Renal cortical epithelial cell (primary cell): ENCODE measurements at places on chromosomes 12 and 14. TPM values are rescaled to one million over a fixed set of nuclear protein-coding genes. Genes with fewer than 3 reads are reported as not detected.

GRCh38 chr14:95320078-95320895 lies 579 bp upstream of the CLMN start:
- DNase-seq: no peak

DNA sequence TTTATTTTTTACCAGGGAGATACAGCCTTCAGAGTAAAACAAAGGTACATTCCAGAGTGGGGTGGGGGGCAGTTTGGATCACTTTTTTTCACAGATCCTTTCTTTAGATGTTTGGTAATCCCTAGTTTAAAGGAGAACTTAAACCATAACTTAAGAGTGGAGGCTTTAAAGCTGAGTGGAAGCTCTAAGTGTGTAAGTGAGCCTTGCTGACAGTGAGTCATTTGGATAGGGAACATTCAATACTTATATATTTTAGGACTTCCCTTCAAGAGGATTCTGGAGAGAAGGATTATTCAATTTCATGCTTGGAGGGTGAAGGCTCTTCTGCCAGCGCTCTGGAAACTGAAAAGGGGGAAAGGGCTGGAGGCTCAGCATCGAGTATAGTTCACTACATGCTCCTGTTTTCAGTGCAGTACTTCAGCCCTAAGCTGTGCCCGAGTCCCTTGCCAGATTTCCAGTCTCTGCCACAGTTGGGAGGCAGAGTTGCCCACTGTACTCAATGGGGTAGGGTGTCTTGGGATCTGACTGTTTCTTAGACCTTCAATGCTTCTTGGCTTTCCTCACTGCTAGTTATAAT lies 8.4 kb downstream of the PRKAG1 start:
- DNase-seq: no peak

KRT78 gene
- total RNA-seq: not detected in 2 replicates

- DNase-seq: no peak
These were observed 230.9 kb upstream of the NOVA1 start for GRCh38 chr14:26828741-26829140.

DNA sequence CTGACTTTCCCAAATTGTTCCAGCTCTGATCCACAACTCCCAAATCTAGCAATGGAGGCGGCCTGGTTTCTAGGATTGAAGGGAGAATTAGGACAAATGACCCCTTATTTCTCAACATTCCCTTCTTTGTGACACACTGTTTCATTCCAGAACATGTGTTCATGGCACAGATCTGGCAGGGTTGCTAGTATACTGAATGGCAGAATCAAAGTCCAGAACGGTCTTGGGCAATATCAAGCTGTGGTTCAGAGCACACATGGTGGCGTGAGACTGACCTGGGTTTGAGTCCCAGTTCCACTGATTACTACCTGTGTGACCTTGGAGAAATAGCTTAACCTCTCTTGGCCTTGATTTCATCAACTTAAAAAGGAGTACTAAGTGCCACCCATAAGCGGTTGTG lies 152.5 kb downstream of the SAMD4A start:
- no peak for DNase-seq

- DNase-seq: peak; percentile 73
These were observed 8.5 kb downstream of the RACGAP1 start for GRCh38 chr12:50016501-50017475.

GRCh38 chr14:91257328-91258010 lies 13.0 kb upstream of the GPR68 start:
- no peak for DNase-seq

IFNG-AS1 gene
- total RNA-seq: not detected in 2 replicates

GRCh38 chr12:29794862-29795261 lies 11.1 kb upstream of the TMTC1 start:
- no peak for DNase-seq

ADIPOR2 gene
- total RNA-seq: 32.1 and 47.1 TPM in 2 replicates

DNA sequence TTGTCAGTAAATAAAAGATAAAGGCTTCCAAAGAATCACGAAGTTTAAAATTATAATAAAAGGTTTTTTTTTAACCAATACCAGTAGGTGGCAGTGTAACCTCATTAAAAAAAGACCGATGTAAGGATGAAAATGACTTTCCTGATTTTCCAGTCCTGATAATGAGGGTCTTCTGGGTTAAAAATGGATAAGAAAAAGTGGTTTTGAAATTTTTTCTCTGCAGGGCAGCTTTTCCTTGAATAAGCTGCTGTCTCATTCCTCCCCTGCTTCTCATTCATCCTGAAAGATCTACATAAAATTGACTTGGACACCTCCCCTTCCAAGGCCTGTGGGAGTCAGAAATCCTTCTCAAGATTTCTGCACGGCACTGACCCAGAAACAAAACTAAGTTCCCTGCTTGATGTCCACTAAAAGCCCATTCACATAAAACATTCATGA lies 58.9 kb upstream of the FBXO33 start:
- DNase-seq: peak; percentile 42

- DNase-seq: no peak
These were observed 233.3 kb upstream of the FOXN3 start for GRCh38 chr14:89650077-89650978.

TSPAN19 gene
- total RNA-seq: 0.15 TPM in 1 of 2 replicates, not detected in the other

- DNase-seq: no peak
These were observed 463.8 kb downstream of the PRKD1 start for GRCh38 chr14:29463727-29464395.

DNA sequence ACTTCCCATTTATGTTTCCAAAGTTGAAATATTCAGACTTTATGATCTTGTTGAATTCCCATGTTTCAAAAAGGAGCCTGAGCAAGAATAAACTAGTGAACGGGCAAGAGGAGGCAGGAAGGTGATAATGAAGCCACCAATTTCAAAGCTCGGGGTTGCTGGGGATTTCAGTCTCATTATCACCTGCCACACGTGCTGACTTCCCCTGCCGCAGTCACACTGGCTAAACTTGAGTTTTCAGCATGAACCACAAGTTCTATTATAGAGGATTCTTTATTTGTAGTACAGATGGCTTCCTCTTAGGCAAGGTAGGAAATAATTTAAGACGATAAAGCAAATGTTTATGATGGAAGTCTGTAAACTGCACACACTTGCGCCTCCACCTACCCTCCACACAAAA lies 18.1 kb upstream of the DIABLO start:
- no peak for DNase-seq

DNA sequence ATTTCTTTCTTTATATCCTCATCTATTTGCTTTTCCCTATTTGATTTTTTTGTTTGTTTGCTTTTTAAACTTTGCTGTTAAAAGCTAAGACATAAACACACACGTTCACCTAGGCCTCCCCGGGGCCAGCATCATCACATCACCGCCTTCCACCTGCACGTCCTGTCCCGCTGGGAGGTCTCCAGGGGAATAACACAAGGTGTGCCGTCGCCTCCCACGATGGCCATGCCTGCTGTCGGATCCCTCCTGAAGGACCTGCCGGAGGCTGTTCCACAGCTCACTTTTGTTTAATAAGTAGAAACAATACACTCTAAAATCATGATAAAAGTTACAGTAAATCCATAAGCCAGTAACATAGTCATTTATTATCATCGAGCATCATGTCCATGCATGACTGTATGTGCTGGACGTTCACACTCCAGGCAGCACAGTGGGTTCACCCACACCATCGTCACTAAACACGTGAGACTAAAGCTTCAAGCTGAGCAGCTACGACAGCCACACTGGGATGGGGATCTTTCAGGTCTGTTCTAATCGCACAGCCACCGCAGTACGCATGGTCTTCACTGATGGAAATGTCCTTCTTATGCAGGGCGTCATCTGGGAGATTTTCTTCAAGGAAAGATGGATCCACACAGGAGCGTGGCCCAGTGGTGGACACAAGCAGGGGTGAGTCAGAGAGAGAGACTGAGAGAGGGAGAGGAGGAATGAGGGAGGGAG lies 3.6 kb downstream of the RIMBP2 start:
- DNase-seq: no peak

KERA gene
- not detected in 2 replicates for total RNA-seq

DNA sequence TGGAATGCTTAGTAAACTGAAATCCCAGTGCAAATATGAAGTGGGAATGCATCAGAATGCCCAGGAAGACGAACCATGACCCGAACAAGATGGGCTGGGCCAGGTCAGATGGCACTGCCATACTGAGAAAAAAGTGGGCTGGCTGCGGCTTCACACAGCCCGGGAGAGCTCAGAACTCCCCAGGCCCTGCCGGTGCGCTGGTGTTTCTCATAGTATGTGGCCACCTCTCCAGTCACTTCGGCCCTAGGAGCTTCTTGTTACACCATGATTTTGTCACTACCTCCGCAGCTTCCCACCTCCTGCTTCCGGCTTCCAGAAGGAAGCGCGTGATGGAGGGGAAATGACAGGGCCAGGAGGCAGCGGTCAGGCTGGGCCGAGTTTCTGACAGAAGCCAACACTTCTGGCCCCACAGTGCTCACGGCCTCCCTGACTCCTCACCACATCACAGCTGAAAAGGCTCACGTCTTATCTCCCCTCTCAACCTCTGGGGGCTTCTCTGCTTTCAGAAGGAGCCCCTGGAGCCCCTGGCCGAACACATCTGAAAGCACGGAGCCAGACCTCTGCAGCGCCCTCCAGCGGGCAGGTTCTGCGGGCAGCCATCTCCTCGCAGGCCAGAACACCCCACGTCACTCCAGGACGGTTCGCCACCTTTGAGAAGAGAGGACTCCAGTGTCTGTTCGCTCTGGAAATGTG lies 30.7 kb downstream of the DAD1 start:
- no peak for DNase-seq

DNA sequence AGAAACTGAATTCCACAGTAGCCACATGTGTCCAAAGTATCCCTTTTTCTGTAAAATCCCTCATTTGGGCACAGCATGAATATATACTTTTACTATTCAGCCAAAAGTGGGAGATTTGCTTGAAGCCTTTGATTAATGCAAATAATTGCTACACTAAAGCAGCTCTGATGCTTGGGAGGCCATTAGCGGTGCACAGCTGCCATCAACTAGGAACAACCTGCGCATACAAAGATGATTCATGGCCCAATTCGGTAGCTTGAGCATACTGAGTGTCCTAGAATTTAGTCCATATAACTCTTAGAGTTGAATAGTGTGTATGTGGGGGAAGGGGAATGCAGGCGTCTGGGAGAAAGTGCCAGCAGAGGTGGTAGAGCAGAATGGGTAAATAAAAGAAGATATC lies 277.0 kb upstream of the RMST start:
- no peak for DNase-seq

GRCh38 chr12:32344047-32344446 lies 55.3 kb upstream of the FGD4 start:
- DNase-seq: no peak

MORN3 gene
- under 0.01 and 3.1 TPM in 2 replicates for total RNA-seq

DNA sequence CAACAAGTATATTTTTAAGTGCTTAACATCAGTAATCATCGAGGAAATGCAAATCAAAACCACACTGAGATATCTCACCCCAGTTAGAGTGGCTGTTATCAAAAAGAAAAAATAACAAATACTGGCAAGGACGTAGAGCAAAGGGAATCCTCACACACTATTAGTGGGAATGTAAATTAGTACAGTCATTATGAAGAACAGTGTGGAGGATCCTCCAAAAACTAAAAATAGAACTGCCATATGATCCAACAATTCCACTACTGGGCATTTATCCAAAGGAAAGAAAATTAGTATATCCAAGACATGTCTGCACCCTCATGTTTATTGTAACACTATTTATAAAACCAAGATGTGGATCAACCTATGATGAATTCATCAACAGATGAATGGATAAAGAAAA lies 149.0 kb upstream of the PWP1 start:
- no peak for DNase-seq

- peak; percentile 11 for DNase-seq
These were observed 4.5 kb downstream of the DDHD1 start for GRCh38 chr14:53148671-53149070.

CACNA1C gene
- total RNA-seq: 0.05 TPM in 1 of 2 replicates, not detected in the other

GRCh38 chr12:9319044-9319841 lies 111.0 kb upstream of the PZP start:
- peak; percentile 2 for DNase-seq

GRCh38 chr14:99792551-99793212 lies 531 bp upstream of the EML1 start:
- DNase-seq: no peak

DNA sequence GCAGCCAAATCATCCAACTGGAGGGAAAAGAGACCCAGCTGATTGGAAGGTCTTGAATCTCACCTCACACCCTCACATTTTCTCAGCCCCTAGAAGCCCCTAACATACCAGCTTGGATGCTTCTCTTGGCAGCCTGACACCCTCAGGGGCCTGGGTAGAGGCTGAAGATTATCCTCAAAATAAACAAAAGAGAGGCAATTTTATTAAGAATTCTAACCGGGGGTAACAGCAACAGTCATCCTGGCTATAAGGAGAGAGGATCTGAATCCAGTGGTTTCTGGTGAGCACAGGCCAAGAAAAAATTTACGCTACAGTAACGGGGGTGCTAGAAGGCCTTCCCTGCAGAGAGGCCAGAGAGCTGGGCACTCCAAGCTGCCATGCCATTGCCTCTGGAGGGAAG lies 21.6 kb downstream of the KRT76 start:
- no peak for DNase-seq

DNA sequence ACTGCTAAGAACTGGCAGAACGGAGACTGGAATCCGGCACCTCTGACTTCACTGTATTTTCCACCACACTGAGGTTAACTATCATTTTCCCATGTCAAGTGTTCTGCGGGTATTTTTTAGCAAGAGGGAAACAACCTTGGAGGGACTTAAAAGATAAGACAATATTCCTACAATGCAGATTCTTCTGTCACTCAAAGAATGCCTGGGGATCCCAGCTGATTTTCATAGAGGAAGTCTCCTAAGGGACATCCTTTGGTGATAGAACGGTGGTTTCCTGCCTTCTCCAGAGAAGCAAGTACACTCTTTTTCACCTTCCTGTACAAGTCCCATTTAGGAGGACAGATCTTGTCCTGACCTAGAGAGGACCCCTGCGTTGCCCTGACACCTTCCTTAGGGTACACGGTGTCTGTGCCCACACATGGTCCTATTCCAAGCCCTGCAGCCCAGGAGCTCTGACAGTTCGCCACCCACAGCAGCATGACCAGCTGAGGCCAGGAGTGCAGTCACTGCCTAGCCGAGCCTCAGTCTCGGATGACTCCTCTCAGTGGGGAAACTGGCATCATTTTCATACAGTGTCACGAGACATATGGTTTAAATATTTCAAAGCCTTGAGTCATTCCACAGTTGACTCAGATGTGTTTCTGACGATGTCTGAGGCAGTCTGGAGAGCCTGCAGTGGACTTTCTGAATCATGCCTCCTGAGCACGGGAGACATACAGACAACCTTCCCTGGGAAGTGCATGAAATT lies 181.3 kb upstream of the FKBP4 start:
- peak; percentile 63 for DNase-seq
